ENCODE measurements at places on chromosomes 2 and 18. TPM values are rescaled to one million over a fixed set of nuclear protein-coding genes. Genes with fewer than 3 reads are reported as not detected.
A peak's percentile ranks its signal among the peaks of the same experiment; 100 is the strongest.

Gene TXNDC2
- total RNA-seq = under 0.01 TPM

GRCh38 chr2:97761192-97761591 lies 47.8 kb downstream of the ZAP70 start:
- DNase-seq = no peak

GRCh38 chr2:157245846-157246764 lies 11.4 kb upstream of the GALNT5 start:
- peak; percentile 99 for DNase-seq

- no peak for DNase-seq
These were observed 34.1 kb downstream of the RIT2 start for GRCh38 chr18:43081396-43081795.

- no peak for DNase-seq
These were observed 54.6 kb upstream of the RASGRP3 start for GRCh38 chr2:33421820-33422219.

Measured in bronchial epithelial cell (primary cell).